ENCODE measurements at places on chromosomes 3 and 15.

DNA sequence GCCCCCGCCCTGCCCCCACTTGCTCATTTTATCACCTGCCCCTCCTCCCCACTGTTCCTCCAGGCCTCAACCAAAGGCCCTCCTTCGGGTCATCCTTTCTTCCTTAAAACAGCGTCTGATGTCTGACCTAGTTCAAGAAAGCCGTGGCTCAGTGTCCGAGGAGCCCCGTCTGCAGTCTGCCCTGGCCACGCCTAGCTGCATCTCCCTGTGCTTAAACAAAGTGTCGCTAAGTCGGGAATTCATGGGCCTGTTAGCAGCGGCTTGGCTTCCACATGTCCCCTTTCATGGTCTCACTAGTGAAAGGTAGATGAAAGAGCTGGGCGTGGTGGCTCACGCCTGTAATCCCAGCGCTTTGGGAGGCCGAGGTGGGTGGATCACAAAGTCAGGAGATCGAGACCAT is 41.2 kb downstream of the TM2D3 start:
- no peak for DNase-seq

- DNase-seq: peak; percentile 99
These were observed 13.5 kb downstream of the PTPRG start for GRCh38 chr3:61574854-61575253.

- DNase-seq: peak; percentile 42
These were observed 2.6 kb downstream of the ATP8B4 start for GRCh38 chr15:50116477-50116876.

- peak; percentile 96 for DNase-seq
These were observed 66.7 kb downstream of the FILIP1L start for GRCh38 chr3:100047455-100048141.

- DNase-seq: peak; percentile 26
These were observed 7.9 kb downstream of the VGLL4 start for GRCh38 chr3:11635680-11636393.

Measured in EH (cell line).